ENCODE measurements at places on chromosomes 16 and 17.
A peak's percentile ranks its signal among the peaks of the same experiment; 100 is the strongest.

GRCh38 chr17:49443862-49444261 is 29.2 kb upstream of the PHB1 start:
- DNase-seq: no peak

- no peak for DNase-seq
These were observed 383.1 kb downstream of the KCNJ2 start for GRCh38 chr17:70552230-70552981.

- no peak for DNase-seq
These were observed 74.7 kb upstream of the GNAO1 start for GRCh38 chr16:56116577-56116964.

GRCh38 chr16:1871974-1872635 is at the start of gene MEIOB:
Gene MEIOB (minus strand): TSS chr16:1872164. CDS start chr16:1868175, 3,989 bp downstream.
- DNase-seq: peak; percentile 24

GRCh38 chr17:32445971-32446370 is 1.7 kb downstream of the PSMD11 start:
- DNase-seq: no peak

DNA sequence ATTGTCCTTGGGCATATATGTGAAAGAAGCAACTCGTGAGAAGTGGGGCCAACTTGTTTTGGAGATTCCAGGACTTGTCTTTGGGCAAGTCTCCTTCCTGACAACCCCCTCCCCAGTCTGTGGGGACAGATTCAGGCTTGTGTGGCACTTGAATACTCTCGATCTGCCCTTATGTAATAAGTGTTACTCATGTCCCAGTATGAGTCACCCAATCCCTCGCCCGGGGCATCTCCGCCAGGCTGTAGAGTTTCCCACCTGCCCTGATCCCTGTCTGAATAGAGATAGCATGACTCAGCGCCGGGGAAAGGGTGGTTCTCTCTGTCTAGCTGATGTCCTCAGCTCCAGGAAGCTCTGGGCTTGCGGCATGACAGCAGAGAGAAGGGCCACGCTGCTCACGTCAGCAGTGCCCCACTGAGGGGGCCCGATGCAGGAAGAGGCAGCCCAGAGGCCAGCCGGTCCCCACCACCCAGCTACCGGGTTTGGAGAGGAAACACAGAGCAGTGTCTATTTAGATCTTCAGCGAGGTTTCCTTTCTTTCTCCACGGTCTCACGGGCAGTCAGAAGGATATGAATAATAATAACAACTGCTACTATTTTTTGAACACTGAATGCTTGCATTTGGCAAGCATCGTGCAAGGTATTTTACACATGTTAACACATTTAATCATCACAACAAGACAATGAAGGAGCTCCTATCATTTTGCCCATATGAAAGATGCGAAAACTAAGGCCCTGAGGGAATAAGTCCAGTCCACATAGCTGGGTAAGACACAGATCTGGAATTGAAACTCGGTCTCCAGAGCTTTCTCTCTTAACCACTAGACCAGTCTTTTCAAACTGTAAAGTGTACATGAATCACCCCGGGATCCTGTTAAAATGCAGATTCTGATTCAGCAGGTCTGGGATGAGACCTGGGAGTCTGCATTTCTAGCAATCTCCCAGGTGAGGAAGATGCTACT is 426.7 kb upstream of the MAF start:
- no peak for DNase-seq

GRCh38 chr16:23950898-23951297 is 115.1 kb downstream of the PRKCB start:
- DNase-seq: no peak

GRCh38 chr16:3717235-3718018 is at the start of gene TRAP1:
Gene TRAP1 (minus strand): TSS chr16:3717524. CDS start chr16:3717508, 16 bp downstream.
- DNase-seq: peak; percentile 92

GRCh38 chr16:22141767-22142166 is 20.5 kb upstream of the SDR42E2 start:
- DNase-seq: no peak

DNA sequence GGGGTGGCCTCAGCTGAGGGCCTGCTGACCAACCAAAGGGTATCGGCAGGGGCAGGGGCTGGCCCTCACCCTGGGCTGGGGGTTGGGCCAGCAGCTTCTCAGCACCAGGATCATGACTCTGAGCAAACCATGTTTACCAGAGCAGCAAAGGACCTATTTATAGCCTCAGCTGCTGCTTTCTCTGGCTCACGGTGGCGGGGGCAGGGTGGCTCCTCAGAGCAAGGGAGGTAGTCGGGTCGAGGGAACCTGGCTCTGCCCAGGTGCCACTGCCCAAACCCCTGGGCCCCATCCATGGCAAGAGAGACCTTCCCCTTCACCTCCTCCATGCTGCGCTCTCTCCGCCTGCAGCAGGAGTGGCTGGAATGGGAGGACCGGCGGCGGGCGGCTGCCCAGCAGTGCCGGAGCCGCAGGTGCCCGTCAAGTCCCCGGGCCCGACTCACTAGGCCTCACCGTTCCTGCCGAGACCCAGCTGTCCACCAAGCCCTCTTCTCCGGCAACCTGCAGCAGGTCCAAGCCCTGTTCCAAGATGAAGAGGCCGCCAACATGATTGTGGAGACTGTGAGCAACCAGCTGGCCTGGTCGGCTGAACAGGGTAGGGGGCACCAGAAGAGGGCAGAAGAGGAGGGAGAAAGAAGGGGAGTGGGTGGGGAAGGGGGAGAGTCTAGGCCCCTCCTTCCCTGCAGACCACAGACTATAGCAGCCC is at the start of gene ASB16:
ASB16 (plus strand) TSS at position 206 of the 703 bp plus-strand sequence; CDS start at position 292, 86 bp downstream.
- no peak for DNase-seq

DNA sequence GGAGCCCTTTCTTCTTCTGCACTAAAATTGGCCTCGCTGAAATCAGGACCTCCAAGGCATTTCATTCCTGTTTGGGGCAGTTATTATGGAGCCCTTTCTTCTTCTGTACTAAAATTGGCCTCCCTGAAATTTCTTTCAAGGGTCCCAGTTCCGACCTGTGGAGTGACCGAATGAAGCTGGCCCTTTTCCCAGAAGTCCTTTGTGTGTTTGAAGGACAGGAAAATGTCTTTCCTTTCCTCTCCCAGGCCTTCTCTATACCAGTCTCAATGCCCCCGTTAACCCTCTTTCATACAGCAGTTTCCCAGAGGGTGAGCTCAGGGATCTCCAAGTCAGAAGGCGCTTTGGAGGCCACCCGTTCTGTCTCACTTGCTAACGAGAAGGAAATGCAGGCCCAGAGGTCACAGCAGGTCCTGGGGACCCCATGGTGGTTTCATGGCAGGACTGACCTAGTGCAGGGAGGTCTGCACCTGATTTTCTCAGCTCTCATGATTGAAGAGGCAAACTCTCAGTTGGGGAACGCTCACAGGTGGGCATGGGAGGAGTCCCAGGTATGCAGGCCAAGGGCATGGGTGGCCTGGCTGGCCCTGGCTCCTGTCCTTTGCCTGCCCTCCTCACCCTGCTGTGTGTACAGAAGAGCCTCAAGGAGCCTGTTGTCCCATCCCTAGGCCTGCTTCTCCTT is 37.1 kb upstream of the DOC2B start:
- DNase-seq: no peak

DNA sequence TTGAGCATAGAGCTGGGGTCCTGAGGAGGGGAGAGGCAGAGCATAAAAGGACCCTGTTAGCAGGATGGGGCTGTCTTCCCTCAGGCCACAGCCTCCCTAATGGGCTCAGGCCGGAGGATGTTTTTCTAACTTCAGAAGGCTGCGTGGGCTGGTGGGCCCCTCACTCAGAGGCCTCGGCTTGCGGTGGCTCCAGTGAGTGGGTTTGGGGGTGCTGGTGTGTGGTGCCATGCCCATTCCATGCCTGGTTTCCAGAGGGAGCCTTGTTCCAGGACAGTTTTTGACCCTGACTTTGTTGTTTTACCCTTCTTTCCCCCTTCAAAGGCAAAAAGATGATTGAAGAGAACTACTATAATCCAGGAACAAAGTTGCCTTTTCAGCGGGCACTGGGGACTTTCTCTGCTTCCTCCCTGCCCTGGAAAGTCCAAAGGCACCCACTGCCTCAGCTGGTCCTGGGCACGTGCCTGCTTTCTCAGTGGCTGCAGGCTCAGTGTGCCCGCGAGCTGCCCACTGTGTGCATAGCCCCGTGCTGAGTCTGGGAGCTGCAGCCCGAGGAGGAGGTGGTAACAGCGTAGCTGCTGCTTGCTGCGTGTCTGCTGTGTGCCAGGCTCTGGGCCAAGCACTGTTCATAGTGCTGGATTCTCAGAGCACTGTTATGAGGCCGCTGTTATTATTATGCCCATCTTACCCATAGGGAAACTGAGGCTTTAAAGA is 11.8 kb downstream of the NKD1 start:
- DNase-seq: no peak

DNA sequence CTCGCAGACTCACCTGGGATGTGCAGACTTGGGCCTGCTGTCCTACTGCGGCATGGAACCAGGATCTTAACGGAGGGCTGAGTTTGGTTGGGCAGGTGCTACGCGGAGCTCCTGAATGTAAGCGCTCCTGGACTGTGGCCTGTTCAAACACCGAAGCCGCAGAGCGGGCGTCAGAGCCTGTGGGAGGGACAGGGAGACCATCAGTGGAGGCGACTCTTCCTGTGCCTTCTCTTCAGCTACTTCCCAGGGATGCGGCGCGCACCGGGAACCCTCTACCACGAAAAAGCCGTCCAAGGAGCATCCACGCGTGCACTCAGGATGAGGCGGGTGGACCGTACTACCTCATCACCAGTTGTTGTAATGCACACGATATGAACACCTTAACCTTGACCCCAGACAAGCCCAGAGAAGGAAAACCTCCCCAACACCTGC is 2.0 kb downstream of the USP36 start:
- DNase-seq: no peak

DNA sequence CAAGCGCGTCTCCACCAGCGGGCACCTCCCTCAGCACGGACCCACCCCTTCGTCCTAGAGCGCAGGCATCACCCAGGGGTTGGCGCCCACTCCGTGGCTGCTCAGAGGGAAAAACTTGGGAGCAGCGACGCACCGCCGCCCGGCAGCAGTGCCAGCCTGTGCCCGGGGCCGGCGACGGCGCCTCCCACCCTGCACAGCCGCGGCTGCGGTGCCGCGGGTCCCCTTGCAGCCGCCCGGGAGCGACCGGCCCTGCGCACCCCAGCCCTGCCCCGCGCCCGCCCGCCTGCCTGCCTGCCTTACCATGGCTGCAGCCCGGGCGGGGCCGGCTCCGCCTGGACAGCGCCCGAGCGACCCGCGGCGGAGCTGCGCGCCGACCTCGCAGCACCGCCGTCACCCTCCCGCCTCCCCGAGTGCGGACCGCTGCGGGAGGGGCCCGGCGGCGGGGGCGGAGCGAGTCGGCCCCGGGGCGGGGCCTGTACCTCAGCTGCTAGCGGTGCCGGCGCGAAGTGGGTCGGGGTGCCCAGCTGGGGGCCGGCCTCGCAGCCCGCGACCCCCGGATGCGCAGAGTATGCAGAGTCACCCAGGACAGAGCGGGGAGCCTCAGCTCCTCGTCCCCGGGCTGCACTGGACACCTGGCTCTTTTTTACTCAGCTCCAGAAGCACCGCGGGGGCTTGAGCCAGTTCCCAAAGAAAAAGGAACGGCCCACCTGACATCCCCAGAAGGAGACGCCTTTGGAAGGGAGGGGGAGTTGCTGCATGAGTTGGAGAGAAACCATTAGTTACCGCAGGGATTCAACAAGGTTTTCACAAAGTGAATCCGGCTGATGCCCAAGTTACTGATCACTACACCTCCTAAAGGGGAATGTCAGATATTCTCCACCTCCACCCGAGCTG is 17.5 kb upstream of the MTMR4 start:
- peak; percentile 47 for DNase-seq

- no peak for DNase-seq
These were observed 4.8 kb downstream of the CTRB2 start for GRCh38 chr16:75202069-75202590.

DNA sequence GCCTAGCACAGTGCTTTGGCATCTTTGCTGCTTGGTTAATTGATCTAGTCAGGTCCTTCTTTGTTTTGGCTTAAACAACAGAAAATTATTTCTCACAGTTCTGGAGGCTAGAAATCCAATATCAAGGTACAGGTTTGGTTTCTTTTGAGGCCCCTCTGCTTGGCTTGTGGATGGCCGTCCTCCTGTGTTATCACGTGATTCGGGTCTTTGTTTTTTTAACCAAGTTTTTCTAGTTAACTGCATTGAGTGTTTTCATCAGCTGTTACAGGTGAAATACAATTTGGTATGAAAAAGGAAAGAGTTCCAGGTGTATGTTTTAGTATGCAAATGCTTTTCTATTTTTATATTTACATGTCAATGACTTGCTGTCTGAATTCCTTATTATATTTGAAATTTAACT is 2.8 kb downstream of the NLK start:
- DNase-seq: no peak

GRCh38 chr17:34998205-34998604 is 17.9 kb downstream of the LIG3 start:
- peak; percentile 32 for DNase-seq

- no peak for DNase-seq
These were observed 260.7 kb upstream of the CA10 start for GRCh38 chr17:52419229-52419641.

DNA sequence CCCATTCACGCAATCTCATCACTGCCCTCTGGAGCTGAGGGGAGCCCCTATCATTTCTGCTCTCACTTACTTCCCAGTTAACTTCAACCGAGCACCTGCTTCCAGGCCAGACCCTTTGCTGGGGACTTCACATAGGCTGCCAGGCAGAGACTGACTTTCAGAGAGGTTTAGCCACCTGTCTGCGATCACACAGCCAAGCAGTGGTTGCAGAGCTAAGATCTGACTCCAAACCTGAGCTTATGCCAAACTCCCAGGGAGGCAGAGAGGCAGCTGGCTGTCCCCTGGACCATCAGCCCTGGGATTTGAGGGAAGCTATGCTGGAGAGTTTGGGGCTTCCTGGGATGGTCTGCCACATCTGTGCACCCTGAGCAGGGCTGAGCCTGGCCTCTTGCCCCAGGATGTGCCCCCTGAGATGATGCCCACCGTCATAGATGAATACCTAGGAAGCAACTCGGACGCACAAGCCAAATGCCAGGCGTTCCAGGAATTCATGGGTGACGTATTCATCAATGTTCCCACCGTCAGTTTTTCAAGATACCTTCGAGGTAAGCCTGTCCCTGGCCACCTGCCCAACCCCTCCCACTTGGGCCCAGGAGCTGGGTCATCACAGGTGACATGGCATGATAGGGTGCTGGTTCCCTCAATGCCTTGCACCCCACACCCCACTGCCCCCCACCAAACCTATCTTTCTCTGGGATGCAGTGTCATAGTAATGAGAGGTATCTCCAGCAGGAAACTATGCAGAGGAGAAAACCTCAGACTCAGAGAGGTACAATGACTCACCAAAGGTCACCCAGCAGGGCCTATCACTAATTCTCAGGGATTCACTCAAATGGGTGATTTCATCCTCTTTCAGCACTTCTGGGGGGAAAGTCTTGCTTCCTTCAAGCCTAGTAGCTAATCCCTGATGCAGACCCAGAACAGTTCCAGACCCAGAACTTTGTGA is 10.0 kb downstream of the CES3 start:
- no peak for DNase-seq

DNA sequence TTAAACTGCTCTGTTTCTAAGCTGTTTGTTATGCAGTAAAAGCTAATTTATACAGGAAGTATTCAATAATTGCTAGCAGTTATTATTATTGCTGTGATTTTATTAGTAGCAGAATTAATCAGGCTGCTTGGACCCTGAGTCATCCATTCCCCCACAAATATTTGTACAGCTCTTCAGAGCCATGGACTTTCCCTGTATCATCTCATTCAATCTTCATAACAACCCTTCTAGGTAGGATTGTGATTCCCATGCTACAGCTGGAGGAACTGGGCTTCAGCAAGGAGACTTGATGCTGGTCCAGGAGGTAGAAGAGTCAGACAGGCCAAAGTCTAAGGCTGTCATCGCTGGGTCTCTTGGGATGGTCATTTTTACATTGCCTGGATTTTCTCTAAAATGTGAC is 208.3 kb downstream of the C16orf95 start:
- DNase-seq: no peak

GRCh38 chr16:16017812-16018211 is 68.4 kb downstream of the ABCC1 start:
- DNase-seq: no peak

GRCh38 chr17:47776330-47777197 is 43.5 kb downstream of the TBX21 start:
- DNase-seq: peak; percentile 3
